ENCODE measurements at places on chromosomes 13 and 19.

GRCh38 chr13:32840989-32841713, 175.1 kb upstream of the KL start:
- no peak for DNase-seq
- no peaks in the 10 kb centered on the region for H3K4me1 ChIP-seq
- no peaks in the 10 kb centered on the region for H3K36me3 ChIP-seq
- H3K27me3 ChIP-seq = no peaks in the 10 kb centered on the region
- H3K4me3 ChIP-seq = no peak overlapping the region
- no peak overlapping the region for H3K27ac ChIP-seq

DNA sequence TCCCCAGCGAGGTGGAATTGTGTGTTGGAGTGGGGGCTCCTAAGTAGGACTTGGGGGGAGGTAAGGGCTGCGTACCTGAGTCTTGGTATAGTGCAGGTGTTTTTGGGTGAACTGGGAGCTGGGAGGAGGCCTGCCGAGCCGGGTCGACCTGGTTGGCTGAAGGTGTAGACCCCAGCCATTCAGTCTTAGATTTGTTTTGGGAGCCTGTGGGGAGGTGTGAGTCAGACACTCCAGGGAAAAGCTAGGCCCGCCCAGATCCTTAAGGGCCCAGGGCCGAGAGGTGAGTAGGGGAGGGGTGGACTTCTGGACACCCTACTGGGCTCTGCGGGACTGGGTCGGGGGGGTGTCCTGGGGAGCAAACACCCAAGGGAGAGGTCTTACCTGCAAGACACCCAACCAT, 935 bp downstream of the CRB3 start:
- DNase-seq = no peak
- H3K36me3 ChIP-seq = no peaks in the 10 kb centered on the region
- no peak overlapping the region for H3K4me3 ChIP-seq

DNA sequence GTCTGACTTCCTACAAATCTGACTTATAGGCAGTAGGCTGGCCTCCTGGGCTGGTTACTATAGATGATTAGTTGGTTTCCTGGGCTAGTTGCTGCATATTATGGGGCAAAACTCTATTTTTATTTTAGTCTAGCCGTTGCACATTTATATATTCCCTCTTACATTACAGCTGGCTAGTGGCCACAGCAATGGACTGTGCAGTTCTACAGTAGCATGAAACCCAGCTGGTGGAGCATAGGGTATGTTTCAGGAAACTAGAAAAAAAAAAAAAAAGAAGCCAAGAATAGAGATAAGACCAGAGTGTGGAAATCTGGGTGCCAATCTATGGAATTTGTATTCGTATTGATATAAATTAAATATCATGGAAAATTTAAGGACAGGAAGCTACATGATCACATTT, 304.4 kb upstream of the NBEA start:
- H3K27ac ChIP-seq = no peak overlapping the region
- no peak for DNase-seq
- no peaks in the 10 kb centered on the region for H3K4me1 ChIP-seq
- H3K36me3 ChIP-seq = no peaks in the 10 kb centered on the region
- no peaks in the 10 kb centered on the region for H3K27me3 ChIP-seq
- no peak overlapping the region for H3K4me3 ChIP-seq

DNA sequence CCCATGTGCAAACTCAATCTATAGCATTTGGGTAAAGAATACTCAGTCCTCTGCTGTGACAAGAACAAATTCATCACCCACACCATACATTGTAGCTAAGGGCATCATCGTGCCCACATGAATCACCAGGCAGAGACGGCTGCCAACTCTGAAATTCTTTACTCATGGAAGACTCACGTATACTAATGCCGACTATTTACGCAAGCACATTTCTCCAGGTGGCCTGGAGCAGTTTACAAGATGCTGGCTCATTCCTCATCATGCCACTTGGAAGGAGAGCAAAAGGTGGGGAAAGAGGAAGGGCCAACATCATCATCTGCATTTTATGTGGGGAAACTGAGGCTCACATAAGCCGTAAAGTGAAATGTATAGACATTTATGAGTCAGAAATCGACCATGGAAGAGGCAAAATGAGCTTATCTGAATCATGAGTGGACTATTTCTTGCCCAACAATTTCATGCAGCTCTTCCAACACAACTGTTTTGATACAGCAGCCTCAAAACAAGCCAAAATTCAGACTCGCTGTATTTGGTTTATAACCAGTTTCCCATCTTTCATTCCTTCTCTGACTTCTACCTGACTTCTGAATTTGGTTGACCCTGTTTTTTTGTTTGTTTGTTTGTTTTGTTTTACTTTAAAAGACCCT, 213.9 kb upstream of the SERP2 start:
- peak overlapping the region; percentile 94 for H3K27ac ChIP-seq
- no peak overlapping the region for H3K4me3 ChIP-seq
- H3K4me1 ChIP-seq = peaks cover 71% of the 10 kb centered on the region
- DNase-seq = no peak

- peaks cover 28% of the 10 kb centered on the region for H3K4me1 ChIP-seq
- no peak for DNase-seq
- no peaks in the 10 kb centered on the region for H3K36me3 ChIP-seq
These were observed 433 bp downstream of the SIX5 start for GRCh38 chr19:45768655-45768983.

GRCh38 chr19:38250821-38251563, 5.2 kb downstream of the PPP1R14A start:
- peak overlapping the region; percentile 16 for H3K4me3 ChIP-seq
- H3K36me3 ChIP-seq = no peaks in the 10 kb centered on the region
- peaks cover under 1% of the 10 kb centered on the region for H3K27me3 ChIP-seq
- H3K4me1 ChIP-seq = no peaks in the 10 kb centered on the region
- peak; percentile 39 for DNase-seq
- peak overlapping the region; percentile 89 for H3K27ac ChIP-seq

GRCh38 chr13:97018029-97018819, 23.9 kb upstream of the OXGR1 start:
- DNase-seq = no peak
- no peaks in the 10 kb centered on the region for H3K27me3 ChIP-seq
- no peaks in the 10 kb centered on the region for H3K4me1 ChIP-seq
- no peak overlapping the region for H3K4me3 ChIP-seq
- no peak overlapping the region for H3K27ac ChIP-seq
- no peaks in the 10 kb centered on the region for H3K36me3 ChIP-seq

- no peaks in the 10 kb centered on the region for H3K36me3 ChIP-seq
- H3K4me3 ChIP-seq = no peak overlapping the region
- DNase-seq = no peak
- H3K27me3 ChIP-seq = peaks cover 20% of the 10 kb centered on the region
These were observed 419.4 kb downstream of the UQCRFS1 start for GRCh38 chr19:28793391-28794168.

- no peaks in the 10 kb centered on the region for H3K27me3 ChIP-seq
- H3K27ac ChIP-seq = no peak overlapping the region
- no peak for DNase-seq
- H3K4me3 ChIP-seq = no peak overlapping the region
- H3K4me1 ChIP-seq = no peaks in the 10 kb centered on the region
These were observed 2.4 kb downstream of the IL27RA start for GRCh38 chr19:14033946-14034345.

- H3K27ac ChIP-seq = no peak overlapping the region
- no peak overlapping the region for H3K4me3 ChIP-seq
- no peaks in the 10 kb centered on the region for H3K36me3 ChIP-seq
- H3K27me3 ChIP-seq = no peaks in the 10 kb centered on the region
- no peaks in the 10 kb centered on the region for H3K4me1 ChIP-seq
These were observed 1.4 kb upstream of the CYP2F1 start for GRCh38 chr19:41112728-41113290.

GRCh38 chr13:60572003-60572798, 175.2 kb downstream of the TDRD3 start:
- H3K36me3 ChIP-seq = no peaks in the 10 kb centered on the region
- H3K27me3 ChIP-seq = no peaks in the 10 kb centered on the region
- no peak for DNase-seq

- no peaks in the 10 kb centered on the region for H3K27me3 ChIP-seq
- no peak overlapping the region for H3K27ac ChIP-seq
- H3K4me3 ChIP-seq = no peak overlapping the region
- H3K4me1 ChIP-seq = peaks cover 3% of the 10 kb centered on the region
- H3K36me3 ChIP-seq = no peaks in the 10 kb centered on the region
These were observed 483.6 kb downstream of the KLF5 start for GRCh38 chr13:73542446-73542845.

All from gastrocnemius medialis (tissue), 4 donors.